ENCODE measurements at places on chromosomes 2 and 18.

DNA sequence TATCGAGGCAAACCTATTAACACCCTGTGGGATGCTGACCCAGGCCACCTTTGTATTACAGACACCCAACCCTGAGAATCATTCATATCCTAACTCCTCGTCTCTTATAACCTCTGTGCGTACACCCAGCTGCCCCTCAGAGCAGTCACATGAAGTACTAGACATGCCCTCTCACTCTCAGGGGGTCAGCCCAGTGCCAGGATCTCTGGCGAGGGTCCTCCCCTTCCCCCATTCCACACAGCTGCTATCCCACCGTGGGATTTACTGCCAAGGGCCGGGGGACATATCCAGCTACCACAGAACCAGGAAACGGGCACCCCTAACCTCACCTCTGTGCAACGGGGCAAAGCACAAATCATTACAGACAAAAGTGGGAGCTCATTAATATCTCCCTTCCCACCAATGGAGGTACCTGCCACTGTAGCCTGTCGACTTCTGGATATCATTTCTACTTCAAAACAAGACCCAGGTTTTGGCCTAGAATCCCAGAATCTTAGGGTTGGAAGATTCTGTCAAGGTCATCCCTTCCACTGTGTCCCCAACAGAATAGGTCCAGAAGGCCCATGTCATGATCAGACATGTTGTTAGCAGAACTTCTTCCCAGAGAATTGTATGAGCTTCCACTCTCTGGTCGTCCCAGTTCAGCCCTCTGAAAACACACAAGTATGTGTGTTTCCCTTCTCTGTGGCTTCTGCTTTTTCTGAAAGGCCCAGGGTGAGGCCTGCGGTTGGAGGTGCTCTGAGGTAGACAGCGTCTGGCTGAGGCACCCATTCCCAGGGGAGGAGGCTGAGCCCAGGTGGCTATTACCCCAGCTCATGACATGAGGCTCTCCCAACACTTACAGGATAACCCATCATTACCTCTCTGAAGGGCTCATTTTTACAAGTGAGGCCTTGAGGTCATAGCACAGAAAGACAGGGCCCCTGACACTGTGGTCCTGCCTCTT lies 1.7 kb downstream of the TMBIM1 start:
- H3K4me1 ChIP-seq = peaks cover 93% of the 10 kb centered on the region
- H3K4me3 ChIP-seq = peak overlapping the region; percentile 86
- H3K36me3 ChIP-seq = peaks cover 6% of the 10 kb centered on the region

DNA sequence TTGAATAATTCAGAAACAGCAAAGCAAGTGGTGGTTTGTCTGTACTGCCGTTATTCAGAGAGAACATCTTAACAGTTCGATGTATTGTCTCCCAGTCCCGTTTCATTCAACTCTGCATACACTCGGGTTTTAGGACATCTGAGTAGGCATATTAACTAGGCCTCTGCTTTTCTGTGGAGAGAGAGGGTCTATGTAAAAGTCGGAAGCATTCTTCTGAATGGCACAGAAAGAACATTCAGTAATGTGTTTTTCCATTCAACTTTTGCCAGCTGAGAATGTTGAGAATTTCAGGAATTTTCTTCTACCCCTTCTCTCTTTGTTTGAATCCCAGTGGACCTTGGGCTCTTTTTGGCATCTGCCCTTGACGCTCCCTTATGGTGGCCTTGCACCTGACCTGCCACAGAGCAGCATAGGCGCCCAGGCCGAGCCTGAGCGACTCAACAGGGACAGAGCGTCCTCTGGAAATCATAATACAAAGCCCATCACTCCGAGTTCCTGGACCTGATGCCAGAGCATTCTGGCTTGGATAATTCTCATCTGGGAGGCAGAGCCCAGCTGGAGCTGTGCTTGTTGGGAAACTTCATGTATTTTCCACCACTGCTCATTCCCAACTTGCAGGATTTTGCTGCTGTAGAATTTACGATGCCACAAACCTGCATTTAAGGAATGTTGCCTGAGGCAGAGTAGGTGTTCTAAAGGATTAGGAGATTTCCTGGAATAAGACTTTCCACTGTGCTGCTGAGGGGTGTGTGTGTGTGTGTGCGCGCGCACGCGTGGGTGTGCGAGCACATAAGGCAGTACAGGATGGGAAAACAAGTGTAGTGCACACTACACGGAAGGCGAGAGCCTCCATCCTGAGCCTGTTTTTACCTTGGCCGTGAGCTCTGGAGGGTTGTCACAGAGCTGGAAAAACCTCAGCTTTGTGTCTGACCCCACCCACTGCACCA lies 77.2 kb upstream of the TXNDC2 start:
- H3K27me3 ChIP-seq = no peaks in the 10 kb centered on the region
- no peak overlapping the region for H3K27ac ChIP-seq
- H3K36me3 ChIP-seq = peaks cover 31% of the 10 kb centered on the region
- no peak overlapping the region for H3K4me3 ChIP-seq

DNA sequence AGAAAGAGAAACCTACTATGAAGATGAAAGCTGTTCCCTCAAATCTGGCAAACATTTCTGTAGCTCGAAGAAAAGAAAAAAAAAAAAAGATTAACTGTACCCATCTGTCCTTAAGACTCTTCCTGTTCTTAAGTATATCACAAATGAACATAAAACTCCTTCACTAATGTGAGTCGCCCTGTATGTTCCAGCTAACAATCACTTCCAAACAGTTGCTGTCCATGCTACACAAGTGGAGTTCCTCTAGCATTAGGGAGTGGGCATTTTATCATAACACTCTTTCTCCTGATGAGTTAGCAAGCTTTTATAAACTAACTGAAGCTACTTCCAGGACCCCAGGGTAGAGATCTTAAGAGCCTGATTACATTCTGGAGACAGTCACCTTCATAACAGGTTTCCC lies 5.8 kb downstream of the CUL3 start:
- H3K4me1 ChIP-seq = peaks cover 62% of the 10 kb centered on the region
- H3K27me3 ChIP-seq = no peaks in the 10 kb centered on the region
- peak overlapping the region; percentile 45 for H3K4me3 ChIP-seq
- H3K36me3 ChIP-seq = peaks cover 20% of the 10 kb centered on the region
- no peak for ATAC-seq
- no peak overlapping the region for H3K27ac ChIP-seq

DNA sequence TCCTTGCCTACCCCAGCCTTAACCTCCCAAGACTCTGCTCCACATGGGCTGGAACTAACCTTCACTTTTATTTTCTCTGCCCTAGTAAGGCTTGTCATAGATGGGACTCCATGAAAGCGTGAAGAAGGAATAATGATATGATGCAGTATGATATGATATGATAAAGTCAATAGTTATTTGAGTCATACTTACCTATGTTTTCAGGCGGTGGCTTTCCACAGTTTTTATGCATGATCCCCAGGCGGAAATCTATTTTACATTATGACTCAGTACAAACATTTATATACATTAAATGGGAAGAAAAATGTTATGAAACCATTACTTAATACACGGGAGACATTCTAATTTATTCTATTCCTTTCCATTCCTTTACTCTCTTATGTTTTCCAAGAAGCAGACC lies 5.6 kb downstream of the ACMSD start:
- no peak overlapping the region for H3K4me3 ChIP-seq
- H3K36me3 ChIP-seq = no peaks in the 10 kb centered on the region
- H3K27me3 ChIP-seq = no peaks in the 10 kb centered on the region
- ATAC-seq = no peak
- no peaks in the 10 kb centered on the region for H3K4me1 ChIP-seq

DNA sequence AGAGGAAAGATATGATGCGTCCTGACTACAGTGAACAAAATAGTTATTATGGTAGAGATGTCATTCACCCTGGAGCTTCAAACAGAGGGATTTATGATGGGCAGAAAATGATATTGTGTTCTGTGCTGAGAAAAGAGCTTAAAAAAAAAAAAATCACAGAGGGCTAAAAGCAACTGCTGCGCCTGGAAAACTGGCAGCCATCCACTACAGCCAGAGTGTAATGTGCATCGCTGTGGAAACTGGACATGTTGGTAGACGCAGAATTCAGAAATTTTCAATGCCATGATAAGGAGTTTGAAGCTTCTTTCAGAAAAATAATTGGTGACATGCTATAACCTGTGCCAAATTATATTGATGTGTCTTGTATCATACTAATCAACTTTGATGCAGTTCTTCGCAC lies 122.9 kb upstream of the SOX11 start:
- H3K36me3 ChIP-seq = no peaks in the 10 kb centered on the region
- H3K4me3 ChIP-seq = no peak overlapping the region
- no peaks in the 10 kb centered on the region for H3K27me3 ChIP-seq
- no peaks in the 10 kb centered on the region for H3K4me1 ChIP-seq
- no peak overlapping the region for H3K27ac ChIP-seq
- no peak for ATAC-seq

DNA sequence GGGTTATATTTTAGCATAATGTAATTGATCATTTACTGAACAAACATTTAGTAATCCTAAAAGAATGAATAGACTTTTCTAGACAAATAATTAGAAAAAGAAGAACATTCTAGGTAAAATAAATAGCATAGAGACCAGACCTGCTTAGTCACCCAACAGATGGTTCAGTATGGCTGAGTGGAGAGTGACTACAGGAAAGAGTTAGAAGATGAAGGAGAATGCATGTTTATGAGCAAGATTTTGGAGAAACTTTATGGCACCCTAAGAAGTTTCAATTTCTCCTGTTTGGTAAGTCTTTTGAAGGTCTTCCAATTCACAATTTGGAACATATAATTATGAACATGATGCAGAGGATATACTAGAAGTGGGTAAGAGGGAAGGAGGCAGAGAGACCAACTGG lies 32.9 kb downstream of the FAP start:
- ATAC-seq = no peak
- no peaks in the 10 kb centered on the region for H3K27me3 ChIP-seq
- H3K4me3 ChIP-seq = no peak overlapping the region
- no peak overlapping the region for H3K27ac ChIP-seq
- H3K4me1 ChIP-seq = no peaks in the 10 kb centered on the region
- H3K36me3 ChIP-seq = no peaks in the 10 kb centered on the region

DNA sequence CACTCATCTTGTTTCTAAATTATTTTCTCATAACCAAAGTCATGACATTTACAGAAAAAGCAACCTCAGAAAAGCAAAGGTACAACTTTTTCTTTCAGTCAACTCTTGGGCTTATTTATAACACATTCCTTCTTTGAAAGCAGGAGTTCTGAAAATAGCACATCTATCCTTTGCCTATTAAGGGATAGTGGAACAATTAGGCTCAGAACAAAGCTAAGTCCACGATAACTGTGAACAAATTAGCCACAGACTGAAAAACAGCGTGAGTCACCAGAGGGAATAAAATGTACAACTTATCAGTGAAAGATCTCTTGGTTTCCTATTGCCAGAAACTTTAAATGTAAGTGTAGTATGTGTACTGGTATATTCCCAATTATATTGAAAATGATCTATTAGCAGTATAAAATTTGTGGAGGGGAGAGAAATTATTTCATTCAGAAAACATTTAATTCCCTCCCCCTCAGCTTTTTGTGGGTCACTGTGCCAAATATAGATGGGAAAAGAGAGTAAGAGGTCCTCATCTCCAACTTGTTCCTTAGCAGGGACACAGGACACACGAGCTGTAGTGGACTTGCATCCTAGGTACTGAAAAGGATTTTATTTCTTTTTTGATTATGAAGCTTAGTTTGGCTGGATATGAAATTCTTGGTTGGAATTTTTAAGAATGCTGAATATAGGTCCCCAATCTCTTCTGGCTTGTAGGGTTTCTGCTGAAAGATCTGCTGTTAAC lies 15.4 kb upstream of the MATN3 start:
- peaks cover 68% of the 10 kb centered on the region for H3K36me3 ChIP-seq
- no peak overlapping the region for H3K4me3 ChIP-seq
- H3K4me1 ChIP-seq = peaks cover 7% of the 10 kb centered on the region
- no peak overlapping the region for H3K27ac ChIP-seq

- H3K4me1 ChIP-seq = no peaks in the 10 kb centered on the region
- H3K27me3 ChIP-seq = peaks cover 72% of the 10 kb centered on the region
- H3K36me3 ChIP-seq = no peaks in the 10 kb centered on the region
- no peak overlapping the region for H3K27ac ChIP-seq
- no peak for ATAC-seq
Measured at GRCh38 chr2:8282858-8283252, 399.0 kb upstream of the ID2 start.

- no peak overlapping the region for H3K4me3 ChIP-seq
- H3K27me3 ChIP-seq = no peaks in the 10 kb centered on the region
- ATAC-seq = no peak
- peaks cover 30% of the 10 kb centered on the region for H3K4me1 ChIP-seq
Measured at GRCh38 chr18:13483316-13484270, 242.8 kb downstream of the FAM210A start.

- peaks cover 34% of the 10 kb centered on the region for H3K27me3 ChIP-seq
- H3K27ac ChIP-seq = no peak overlapping the region
- ATAC-seq = peak; percentile 42
- no peaks in the 10 kb centered on the region for H3K36me3 ChIP-seq
Measured at GRCh38 chr2:41896186-41896846, 151.5 kb upstream of the PKDCC start.

GRCh38 chr18:55751476-55751875 lies 163.5 kb upstream of the TCF4 start:
- H3K27me3 ChIP-seq = no peaks in the 10 kb centered on the region
- no peaks in the 10 kb centered on the region for H3K4me1 ChIP-seq
- no peak overlapping the region for H3K27ac ChIP-seq
- no peak overlapping the region for H3K4me3 ChIP-seq

- peaks cover 53% of the 10 kb centered on the region for H3K4me1 ChIP-seq
- peak overlapping the region; percentile 70 for H3K27ac ChIP-seq
- H3K4me3 ChIP-seq = peak overlapping the region; percentile 43
- H3K36me3 ChIP-seq = no peaks in the 10 kb centered on the region
Measured at GRCh38 chr2:55152475-55153412, 79.3 kb downstream of the CLHC1 start.

- no peak overlapping the region for H3K27ac ChIP-seq
- no peaks in the 10 kb centered on the region for H3K27me3 ChIP-seq
- H3K36me3 ChIP-seq = no peaks in the 10 kb centered on the region
- ATAC-seq = no peak
- no peak overlapping the region for H3K4me3 ChIP-seq
- H3K4me1 ChIP-seq = no peaks in the 10 kb centered on the region
Measured at GRCh38 chr18:67550872-67551520, 34.5 kb upstream of the DSEL start.

DNA sequence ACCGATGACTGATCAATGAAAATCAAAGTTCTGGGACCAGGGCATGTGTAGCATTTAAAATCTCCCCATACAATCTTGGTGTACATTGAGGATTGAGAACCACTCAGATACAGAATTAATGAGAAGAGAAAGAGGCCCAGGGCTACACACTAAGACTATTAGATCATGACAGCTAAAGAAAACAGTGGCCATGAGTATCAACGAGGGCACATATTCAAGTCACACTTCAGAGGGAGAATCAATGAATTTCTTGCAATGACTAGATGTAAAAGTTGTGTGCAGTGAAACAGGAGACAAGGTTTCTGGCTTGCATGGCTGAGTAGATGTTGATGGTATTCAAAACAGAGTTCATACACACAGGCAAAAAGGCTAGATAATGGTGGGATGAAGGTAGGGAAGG lies 29.1 kb downstream of the METTL8 start:
- H3K4me1 ChIP-seq = peaks cover 51% of the 10 kb centered on the region
- no peaks in the 10 kb centered on the region for H3K27me3 ChIP-seq
- no peak overlapping the region for H3K4me3 ChIP-seq
- no peak for ATAC-seq
- H3K27ac ChIP-seq = peak overlapping the region; percentile 82
- peaks cover 49% of the 10 kb centered on the region for H3K36me3 ChIP-seq
